Right lung (tissue), 10 donors: ENCODE measurements at places on chromosomes 7 and 10. TPM values are rescaled to one million over a fixed set of nuclear protein-coding genes. Genes with fewer than 3 reads are reported as not detected.

Gene CAMK2B
- polyA plus RNA-seq: 0.96 TPM

Gene PDE6C
- polyA plus RNA-seq: 1.3 TPM

Gene HOXA5
- 86.2 TPM for polyA plus RNA-seq

Gene CALHM3
- polyA plus RNA-seq: not detected

Gene FEZF1
- polyA plus RNA-seq: not detected
